ENCODE measurements at places on chromosomes 1 and 21.

GRCh38 chr1:17110555-17110926 is 8.7 kb downstream of the PADI2 start:
- no peak for DNase-seq

GRCh38 chr1:151504759-151505158 is 6.4 kb upstream of the CGN start:
- DNase-seq, result no peak

DNA sequence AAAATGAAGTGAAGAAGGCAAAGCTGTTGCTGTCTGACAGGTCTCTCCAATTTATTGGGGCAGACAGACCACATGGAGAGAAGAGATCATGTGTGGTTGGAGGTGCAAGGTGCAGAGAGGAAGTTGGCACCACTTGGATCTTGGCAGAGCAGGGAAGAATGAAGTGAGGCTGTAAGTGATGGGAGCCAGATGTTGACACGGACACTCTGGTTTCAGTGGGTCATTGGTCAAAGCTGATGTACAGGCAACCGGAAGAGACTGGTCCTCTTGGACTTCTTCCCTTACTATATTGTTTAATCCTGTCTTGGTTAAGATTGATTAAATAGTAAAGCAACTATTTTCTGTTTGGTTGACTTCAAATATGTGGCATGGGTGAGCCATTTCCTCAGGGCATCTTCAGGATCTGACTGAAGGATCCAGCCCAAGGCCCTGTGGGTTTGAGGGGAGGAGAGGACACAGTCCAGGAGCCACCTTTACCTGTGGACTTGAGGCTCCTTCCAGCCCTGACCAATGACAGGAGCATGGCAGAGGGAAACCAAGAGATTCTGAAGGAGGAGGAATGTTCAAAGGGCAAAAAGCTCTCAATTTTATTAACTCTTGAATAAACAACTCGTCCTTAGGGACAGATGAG is 49.4 kb downstream of the NENF start:
- DNase-seq, result no peak

GRCh38 chr1:76833151-76833550 is 34.1 kb upstream of the ST6GALNAC5 start:
- no peak for DNase-seq

DNA sequence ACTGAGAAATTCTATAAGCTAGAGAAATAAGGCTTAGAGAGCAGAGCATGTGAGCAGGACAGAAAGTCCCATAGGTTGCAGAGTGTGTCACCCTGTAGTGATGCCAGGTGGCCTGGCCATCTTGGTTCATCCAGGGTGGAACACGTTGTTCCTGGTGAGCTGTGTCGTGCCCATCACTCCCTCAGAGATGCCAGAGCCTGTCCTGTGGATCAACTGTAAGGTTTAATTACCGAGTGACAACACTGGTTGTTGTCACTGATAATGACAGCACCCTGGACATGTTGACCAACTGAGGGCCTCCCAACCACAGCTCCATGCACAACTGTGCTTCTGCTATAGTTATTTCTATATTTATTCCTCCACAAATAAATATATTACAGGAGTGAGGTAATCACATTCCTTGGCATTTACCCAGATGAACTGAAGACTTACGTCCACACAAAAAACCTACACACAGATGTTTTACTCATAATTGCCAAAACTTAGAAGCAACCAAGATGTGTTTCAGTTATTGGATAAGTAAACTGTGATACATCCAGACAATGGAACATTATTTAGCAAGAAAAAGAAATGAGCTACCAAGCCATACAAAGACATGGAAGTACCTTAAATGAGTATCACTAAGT is 6.2 kb downstream of the C1orf198 start:
- DNase-seq, result no peak

- no peak for DNase-seq
Observed at GRCh38 chr1:117561551-117561950, 44.3 kb upstream of the TENT5C start.

GRCh38 chr1:177256153-177257075 is 85.7 kb downstream of the BRINP2 start:
- no peak for DNase-seq

DNA sequence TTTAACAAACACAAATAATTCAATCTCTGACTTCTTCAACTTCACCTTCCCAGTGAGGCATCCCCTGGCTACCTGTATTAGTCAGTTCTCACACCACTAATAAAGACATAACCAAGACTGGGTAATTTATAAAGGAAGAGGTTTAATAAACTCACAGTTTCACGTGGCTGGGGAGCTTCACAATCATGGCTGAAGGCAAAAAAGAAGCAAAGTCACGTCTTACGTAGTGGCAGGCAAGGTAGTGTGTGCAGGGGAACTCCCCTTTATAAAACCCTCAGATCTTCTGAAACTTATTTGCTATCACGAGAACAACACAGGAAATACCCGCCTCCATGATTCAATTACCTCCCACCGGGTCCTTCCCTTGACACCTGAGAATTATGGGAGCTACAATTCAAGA is 478.5 kb downstream of the ADGRL2 start:
- DNase-seq, result no peak

DNA sequence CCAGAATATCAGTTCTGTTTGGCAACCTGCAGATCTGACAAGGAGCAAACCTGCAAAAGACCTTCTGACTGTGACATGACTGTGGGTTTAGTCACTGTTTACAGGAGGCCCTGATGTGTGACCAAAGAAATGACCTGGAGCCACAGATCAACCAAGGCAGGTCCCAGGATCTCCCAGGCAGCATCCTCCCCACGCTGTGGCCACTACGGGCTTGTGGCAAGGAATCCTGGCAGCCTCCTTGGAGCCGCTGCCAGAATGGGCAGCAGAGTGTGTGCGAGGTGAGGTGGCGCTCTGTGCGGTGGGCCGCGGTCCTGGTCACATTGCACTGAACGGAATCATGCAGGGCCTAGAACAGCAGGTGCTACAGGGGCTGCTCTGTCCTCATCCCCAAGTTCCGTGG is 15.9 kb downstream of the MCM3AP start:
- no peak for DNase-seq

- DNase-seq, result no peak
Observed at GRCh38 chr1:168470901-168471431, 72.8 kb downstream of the XCL2 start.

DNA sequence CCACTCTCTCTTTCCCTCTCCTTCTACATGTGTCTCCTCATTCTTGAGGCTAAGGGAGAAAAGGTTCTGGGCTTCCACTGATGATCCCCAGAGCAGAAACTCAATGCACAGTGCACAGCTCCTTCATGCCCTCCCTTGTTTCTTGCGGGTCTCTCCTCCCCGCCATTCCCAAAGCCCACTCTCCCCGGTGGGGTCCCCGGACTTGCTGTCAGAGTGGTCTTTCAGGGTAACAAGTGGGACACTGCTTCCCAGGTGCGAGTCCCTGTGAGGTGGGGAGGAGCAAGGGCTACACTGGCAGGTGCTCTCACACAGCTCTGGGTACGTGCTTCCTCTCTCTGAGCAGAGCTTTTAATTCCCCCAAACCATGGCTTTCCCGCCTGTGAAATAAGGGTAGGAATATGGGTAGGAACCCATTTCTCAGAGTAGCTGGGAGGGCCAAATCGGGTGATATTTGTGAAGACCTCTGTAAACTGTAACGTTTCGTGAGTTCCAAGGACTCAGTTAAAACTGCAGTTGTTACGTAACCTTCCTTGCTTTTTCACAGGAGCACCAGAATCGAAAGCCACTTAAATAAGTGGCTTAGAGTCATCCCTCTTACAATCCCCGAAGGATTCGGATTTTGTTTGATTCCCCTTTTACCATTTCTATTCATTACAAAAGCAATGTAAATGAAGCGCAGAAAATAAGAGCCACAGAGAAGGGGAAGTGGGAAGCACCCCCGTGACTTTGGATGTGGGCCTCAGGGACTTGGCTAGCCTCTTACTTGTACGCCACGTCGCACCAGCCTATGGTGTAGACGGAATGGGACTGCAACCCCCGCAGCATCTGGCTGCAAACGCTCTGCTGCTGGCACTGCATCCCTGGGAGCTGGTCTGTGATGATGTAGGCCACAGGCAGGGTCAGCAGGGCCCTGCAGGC is 6.2 kb downstream of the PGLYRP3 start:
- DNase-seq, result no peak
